CD8-positive, alpha-beta memory T cell (primary cell): ENCODE measurements at places on chromosomes 4 and X. TPM values are rescaled to one million over a fixed set of nuclear protein-coding genes. Genes with fewer than 3 reads are reported as not detected.

DNA sequence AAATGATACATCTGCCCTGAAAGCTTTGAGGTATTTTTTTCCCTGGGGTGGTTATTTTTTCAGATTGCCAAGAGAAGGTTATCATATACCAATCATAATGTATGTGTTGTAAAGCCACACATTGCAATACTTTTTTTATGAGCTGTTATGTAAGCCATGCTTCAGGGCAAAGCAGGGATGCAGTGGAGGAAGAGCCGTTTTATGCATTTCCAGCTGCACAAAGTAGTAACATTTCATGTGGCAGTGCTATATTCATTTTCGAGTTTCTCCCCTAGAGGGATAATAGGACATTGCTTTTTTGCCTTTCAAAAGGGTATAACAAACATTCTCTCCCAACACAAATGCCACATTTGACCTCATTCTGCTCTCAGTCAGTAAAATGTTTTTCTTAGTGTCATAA lies 68.5 kb downstream of the GALNT7 start:
- no peak for DNase-seq
- no peaks in the 10 kb centered on the region for H3K4me1 ChIP-seq
- H3K4me3 ChIP-seq: no peak overlapping the region
- no peaks in the 10 kb centered on the region for H3K27me3 ChIP-seq
- H3K36me3 ChIP-seq: no peaks in the 10 kb centered on the region
- H3K27ac ChIP-seq: no peak overlapping the region

- no peak overlapping the region for H3K4me3 ChIP-seq
- no peaks in the 10 kb centered on the region for H3K27me3 ChIP-seq
- no peaks in the 10 kb centered on the region for H3K4me1 ChIP-seq
- no peak for DNase-seq
- H3K36me3 ChIP-seq: no peaks in the 10 kb centered on the region
- no peak overlapping the region for H3K27ac ChIP-seq
Measured at GRCh38 chrX:29952016-29952415, 263.3 kb upstream of the MAGEB2 start.

DNA sequence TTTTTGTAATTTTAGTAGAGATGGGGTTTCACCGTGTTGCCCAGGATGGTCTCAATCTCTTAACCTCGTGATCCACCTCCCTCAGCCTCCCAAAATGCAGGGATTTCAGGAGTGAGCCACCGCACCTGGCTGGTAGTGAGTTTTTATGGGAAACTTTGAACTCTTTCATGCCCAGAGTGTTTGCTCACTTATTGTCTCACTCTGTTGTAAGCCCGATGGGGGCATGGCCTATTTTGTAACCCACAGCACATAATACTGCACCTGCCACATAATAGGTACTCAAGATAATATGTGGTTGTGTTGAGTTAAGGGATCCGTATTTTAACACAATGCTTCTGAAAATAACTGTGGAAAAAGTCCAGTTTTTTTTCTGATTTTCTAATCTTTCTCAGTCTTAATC lies 109.6 kb upstream of the GIMD1 start:
- no peak overlapping the region for H3K27ac ChIP-seq
- H3K4me1 ChIP-seq: no peaks in the 10 kb centered on the region
- DNase-seq: no peak
- no peak overlapping the region for H3K4me3 ChIP-seq
- H3K27me3 ChIP-seq: no peaks in the 10 kb centered on the region

GRCh38 chr4:138716559-138717335 lies 298.8 kb upstream of the NOCT start:
- no peaks in the 10 kb centered on the region for H3K27me3 ChIP-seq
- H3K4me3 ChIP-seq: no peak overlapping the region
- H3K36me3 ChIP-seq: no peaks in the 10 kb centered on the region
- H3K27ac ChIP-seq: no peak overlapping the region

DNA sequence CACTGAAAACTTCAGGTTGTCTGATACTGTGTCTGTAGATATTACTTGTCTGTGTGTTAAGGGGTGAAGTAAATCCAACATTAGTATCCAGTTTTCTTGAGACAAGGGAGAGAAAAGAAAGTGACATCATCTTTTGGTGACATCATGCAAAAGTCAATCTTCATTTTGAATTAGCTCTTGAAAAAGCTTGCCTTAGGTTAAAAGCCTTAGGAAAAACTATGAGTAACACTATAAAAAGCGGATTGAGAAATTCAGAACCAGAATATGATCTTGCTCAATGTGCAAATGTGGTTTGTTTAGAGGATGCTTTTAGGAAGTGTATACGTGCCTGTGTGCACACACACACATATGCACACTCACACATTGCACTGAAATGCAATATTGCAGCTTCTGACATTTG lies 345.8 kb upstream of the CASK start:
- no peaks in the 10 kb centered on the region for H3K4me1 ChIP-seq
- no peak for DNase-seq

DNA sequence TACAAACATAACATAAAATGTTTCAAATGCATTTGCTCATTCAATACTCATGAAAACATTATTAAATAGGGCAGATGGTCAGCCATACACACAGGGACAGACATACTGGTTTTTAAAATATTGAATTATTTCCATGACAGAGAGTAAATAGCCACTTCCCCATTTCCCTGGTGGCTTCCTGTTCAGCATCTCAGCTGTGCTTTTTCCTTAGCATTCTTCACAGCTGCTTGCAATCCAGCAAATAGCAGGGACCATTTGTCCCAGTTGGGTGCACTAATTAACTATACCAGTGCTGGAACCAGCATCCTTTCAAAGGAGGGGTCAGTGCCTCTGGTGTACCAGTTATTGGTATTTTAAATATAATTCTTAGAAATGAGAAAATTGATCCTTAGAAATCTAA lies 964.7 kb downstream of the RAB28 start:
- H3K4me1 ChIP-seq: no peaks in the 10 kb centered on the region
- H3K27me3 ChIP-seq: no peaks in the 10 kb centered on the region
- no peak overlapping the region for H3K27ac ChIP-seq
- no peaks in the 10 kb centered on the region for H3K36me3 ChIP-seq

DNA sequence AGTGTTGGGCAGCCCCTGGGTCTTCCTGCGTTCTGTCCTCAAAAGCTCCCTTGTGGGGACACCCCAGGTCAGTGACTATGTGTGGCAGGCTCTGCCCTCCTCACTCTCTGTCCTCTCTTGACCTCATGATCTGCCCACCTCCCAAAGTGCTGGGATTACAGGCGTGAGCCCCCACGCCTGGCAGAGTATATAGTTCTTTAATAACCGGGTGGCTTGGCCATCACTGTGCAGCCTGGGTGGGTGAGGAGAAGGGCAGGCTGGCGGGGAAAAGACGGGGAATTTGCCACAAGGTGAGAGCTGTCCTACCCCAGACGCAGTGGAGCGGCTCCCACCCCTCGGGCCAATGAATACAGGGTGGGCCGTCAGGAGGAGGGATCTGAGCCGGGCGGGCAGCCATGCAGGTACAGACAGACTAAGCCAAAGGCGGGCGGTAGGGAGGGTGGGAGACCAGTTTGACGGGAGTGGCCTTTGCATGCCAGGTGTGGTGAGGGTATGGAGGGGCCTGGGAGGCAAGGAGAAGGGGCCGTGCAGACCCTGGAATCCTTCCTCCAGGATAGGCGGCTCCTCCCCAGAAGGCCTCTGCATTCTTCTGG lies 2.5 kb downstream of the SH3BP2 start:
- no peak for DNase-seq
- peaks cover 52% of the 10 kb centered on the region for H3K4me1 ChIP-seq
- no peak overlapping the region for H3K4me3 ChIP-seq
- no peaks in the 10 kb centered on the region for H3K27me3 ChIP-seq
- H3K36me3 ChIP-seq: no peaks in the 10 kb centered on the region

DNA sequence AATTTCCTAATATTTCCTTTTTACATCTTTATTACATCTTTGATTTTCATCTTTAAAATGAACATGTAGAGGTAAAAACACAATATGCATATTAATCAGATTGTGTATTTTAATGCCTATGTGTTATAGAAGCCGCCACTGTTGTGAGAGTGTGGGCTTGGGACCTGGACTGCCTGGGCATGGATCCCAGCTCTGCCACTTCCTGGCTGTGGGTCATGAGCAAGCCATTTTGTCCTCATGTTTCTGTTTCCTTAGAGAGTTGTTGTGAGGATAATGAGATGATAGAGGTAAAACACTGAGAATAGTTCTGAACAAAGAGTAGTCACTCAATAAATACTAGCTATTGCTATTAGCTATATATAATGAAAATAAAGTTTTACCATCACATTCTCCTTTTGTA lies 38.4 kb upstream of the SCOC start:
- no peak overlapping the region for H3K4me3 ChIP-seq
- H3K36me3 ChIP-seq: no peaks in the 10 kb centered on the region
- H3K4me1 ChIP-seq: no peaks in the 10 kb centered on the region
- H3K27ac ChIP-seq: no peak overlapping the region
- no peaks in the 10 kb centered on the region for H3K27me3 ChIP-seq

GRCh38 chr4:65825116-65825753 lies 154.9 kb upstream of the EPHA5 start:
- no peaks in the 10 kb centered on the region for H3K36me3 ChIP-seq
- H3K4me1 ChIP-seq: no peaks in the 10 kb centered on the region
- H3K27me3 ChIP-seq: no peaks in the 10 kb centered on the region
- no peak overlapping the region for H3K4me3 ChIP-seq
- DNase-seq: no peak

Gene GCNA
- total RNA-seq: 4.2 TPM
